Activated naive CD4-positive, alpha-beta T cell (primary cell): ENCODE measurements at places on chromosomes 5 and 9.

DNA sequence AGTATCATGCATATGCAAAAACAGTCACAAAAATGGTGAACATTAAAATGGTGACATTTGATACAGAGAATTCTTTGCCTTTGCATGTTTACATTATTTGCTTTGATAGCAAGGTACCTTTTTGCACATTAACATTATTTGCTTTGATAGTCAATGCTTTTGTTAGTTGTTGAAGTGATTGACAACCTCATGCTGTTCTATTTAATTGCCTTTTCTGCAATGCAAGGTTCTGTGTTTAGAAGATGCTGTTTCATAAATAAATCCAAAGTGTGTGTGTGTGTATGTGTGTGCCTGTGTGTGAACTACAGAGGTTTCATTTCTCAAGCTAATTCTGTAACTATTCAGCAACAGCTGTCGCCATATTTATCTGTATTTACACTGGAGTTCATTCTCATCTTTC lies 668.7 kb downstream of the NR2F1-AS1 start:
- DNase-seq = no peak

DNA sequence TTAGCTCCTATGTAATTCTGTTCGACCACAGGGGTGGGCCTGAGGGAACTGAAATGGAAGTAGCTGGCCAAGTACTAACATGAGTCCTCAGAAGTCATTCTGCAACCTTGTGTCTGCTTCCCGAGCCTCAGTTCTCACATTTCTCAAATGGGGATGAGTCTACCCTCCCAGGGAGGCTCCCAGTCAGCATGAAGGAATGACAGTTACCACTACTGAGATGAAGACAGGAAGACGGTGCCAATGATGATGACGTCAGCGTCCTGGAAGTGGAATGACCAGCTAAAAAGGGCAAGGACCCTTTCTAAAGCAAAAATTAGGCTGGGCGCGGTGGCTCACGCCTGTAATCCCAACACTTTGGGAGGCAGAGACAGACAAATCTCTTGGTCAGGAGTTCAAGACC lies 6.8 kb downstream of the PIP5KL1 start:
- DNase-seq = no peak

DNA sequence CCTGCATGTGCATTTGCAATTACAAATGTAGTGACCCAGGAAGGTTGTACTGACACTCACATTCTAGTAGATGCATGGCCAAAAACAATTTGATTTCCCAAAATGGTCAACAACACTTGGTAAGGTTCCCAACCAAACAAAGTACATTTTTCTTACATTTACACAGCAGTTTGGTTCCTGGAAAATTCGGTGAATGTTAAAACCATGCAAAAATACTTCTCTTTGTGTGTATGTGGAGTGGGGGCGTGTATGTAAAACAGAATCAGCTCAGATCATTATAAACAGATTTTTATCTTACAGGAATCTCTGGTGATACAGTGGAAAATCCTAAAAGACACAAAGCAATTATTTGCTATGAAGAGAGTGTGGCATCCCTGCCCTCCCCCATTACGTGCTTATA lies 25.1 kb upstream of the MELK start:
- DNase-seq = no peak

DNA sequence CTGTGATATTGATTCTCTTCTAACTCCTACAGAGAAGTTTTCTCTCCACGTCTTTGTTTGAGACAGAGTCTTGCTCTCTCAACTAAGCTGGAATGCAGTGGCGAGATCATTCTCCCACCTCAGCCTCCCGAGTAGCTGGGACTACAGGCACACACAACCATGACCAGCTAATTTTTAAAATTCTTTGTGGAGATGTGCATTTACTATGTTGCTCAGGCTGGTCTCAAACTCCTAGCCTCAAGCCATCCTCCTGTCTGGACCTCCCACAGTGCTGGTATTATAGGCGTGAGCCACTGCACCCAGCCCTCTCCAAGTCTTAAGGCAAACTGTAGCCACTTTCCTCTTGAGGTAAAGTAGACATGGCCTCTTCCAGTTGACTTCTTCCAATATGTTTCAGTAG lies 72.2 kb downstream of the SNX18 start:
- DNase-seq = no peak
